ENCODE measurements at places on chromosomes 7 and 10.
A peak's percentile ranks its signal among the peaks of the same experiment; 100 is the strongest.

DNA sequence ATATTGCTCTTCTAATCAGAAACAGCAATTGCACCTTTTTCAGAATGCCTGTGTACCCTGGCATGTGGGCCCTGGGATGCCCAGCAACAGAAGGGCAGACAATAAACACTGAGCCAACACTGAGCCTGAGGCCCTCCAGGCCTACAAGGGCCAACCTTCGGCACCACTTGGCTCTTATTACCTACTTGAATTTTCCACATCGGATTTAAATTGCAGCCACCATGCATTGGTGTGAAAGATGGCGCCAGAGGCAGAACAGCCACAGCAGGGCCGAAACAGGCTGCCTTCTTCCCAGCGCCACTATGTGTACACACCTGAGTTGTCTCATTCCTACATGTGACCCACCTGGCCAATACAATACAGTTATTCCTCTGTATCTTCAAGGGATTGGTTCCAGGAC is 51.4 kb upstream of the EZH2 start:
- DNase-seq, result no peak

- no peak for DNase-seq
Measured at GRCh38 chr7:66700633-66701131, 39.9 kb upstream of the RABGEF1 start.

GRCh38 chr7:144049491-144049890 is 743 bp downstream of the OR2A5 start:
- no peak for DNase-seq

- no peak for DNase-seq
Measured at GRCh38 chr7:77309714-77310220, 106.4 kb downstream of the GSAP start.

DNA sequence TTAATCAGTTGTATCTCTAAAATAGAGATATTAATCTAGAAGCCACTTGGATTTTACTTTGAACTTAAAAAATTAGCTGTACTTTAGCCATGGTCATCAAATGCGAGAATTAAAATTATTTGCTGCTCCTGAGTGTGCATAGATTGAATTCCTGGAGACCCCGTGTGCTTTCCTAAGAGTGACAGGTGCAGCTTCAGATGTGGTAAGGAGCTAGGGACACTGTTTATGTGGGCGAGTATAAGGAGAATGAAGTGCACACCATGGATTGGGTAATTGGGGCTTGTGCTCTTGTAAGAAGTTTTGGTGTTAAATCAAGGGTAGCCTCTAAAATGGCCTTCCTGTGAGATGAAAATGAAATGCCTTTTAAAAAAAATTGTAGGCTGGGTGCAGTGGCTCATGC is 9.8 kb downstream of the PLCE1 start:
- no peak for DNase-seq

DNA sequence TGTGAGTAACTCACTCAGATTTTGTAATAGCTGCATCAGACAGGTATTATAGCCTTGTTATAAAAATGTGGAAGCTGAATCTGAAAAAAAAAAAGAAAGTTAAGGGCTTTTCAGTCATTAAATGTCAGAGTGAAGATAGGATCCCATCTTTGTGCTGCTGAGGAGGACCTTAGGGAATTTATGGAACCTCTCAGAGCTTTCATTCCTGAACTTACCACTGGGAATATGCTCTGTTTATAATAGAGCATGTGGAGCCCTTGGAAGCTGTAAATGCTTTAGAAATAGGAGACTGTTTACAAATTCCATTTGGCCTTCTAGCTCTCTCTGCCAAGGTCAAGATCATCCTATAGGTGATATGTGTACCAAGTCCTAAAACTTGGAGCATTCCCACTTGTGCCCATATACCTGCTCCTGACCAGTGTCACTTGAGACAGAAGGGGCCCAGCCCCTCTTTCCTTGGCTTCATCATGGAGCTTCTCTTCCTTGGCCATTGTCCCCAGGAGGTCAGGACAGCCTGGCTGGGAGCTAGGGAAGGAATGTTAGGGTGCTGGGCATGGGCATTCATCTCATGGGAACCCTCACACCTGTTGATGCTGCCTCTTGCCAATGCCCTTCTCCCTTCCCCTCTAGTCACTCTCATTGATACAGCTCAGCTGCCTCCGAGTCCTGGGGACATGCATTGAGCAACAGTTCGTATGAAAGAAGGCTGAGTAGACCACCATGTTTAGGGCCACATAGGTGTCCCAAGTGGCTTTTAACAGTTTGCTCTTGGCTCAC is 105.3 kb downstream of the LRRC18 start:
- no peak for DNase-seq

DNA sequence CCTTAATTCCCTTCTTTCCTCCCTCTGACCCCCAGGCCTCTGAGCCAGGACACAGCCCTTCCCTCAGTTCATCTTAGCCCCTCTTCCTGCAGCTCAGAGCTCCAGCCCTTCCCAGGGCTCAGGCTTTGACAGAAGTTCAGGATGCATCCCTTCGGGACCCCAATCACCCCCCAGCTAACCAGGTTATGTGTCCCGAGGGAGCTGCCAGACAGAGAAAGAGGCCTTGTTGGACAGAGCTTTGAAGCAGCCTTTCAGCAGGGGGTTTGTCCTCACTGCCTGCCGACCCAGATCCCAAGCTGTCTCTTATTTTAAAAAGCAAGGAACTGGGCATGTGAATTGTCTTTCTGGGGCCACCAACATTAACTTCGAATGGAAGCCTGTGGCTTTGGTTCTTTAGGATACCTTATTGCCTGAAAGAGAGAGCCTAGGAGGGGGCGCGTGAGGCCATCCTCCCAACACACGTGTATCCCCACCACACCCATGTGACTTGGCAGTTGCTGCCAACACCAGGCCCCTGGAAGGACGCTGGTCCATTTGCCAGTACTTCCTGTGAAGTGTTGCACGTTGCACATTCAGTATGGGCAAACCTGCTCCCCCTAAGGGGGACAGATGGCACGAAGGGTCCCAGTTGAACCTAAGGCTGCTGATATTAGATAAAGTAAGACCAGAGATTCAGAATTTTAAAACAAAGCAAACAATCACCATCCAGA is 858 bp downstream of the CCDC136 start:
- DNase-seq, result no peak

GRCh38 chr7:101391991-101392390 is 29.3 kb downstream of the COL26A1 start:
- no peak for DNase-seq

DNA sequence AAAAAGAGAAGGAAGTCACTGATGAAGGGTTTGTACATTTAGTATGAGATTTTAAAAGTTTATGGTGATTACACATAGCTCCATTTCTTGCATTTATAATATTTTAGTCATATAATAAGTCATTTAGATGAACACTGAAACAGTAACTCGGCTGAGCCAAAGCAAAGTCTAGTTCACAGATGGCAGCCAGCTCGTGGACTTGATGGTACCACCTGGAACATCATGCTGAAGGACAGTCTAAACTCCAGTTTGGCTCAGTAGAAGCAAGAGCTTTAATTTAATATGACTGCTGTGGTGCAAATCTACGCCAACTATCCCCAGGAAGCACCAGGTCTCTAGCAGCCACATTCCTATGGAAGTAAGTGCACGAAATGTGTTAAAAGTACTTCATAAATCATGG is 16.4 kb downstream of the SRI start:
- no peak for DNase-seq

- no peak for DNase-seq
Measured at GRCh38 chr10:125344573-125345171, 184.3 kb upstream of the CTBP2 start.

DNA sequence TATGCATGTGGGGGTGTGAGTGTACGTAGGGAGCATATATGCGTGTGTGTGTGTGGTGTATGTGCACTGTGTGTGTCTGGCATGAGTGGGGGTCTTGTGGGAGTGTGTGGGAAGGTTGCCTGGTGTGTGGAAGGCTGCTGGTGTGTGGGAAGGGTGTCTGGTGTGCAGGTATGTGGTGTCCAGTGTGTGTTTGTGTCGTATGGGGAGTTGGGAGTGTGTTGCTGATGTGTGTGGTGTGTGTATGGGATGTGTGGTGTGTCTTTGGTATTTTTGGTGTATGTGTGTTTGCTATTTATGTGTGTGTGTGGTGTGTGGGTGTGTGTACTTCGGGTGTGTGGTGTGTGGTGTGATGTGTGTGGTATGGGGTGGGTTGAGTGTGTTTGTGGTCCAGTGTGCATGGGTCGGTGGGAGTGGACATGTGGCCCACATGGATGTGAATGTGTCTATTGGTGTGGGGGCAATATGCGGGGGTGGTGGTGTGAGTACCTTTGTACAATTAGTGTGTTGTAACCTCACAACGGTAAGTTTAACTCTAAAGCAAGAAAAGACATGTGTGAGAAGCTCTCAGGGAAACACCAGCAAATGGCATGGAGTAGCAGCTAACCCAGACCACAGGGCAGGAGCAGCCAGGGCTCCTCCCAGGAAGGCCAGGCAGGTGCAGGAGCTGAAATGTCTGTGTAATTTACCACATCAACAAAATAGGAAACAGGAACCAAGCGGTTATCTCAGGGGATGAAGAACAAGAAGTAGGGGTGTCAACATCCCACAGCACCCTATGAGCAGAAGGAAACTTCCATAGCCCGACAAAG is 11.9 kb downstream of the ANTXRL start:
- no peak for DNase-seq

- DNase-seq, result peak; percentile 36
Measured at GRCh38 chr10:70381471-70382421, 679 bp downstream of the LRRC20 start.

- no peak for DNase-seq
Measured at GRCh38 chr10:63608511-63608910, 87.3 kb downstream of the REEP3 start.

GRCh38 chr7:39615350-39615975 is 7.9 kb upstream of the RALA start:
- DNase-seq, result no peak

DNA sequence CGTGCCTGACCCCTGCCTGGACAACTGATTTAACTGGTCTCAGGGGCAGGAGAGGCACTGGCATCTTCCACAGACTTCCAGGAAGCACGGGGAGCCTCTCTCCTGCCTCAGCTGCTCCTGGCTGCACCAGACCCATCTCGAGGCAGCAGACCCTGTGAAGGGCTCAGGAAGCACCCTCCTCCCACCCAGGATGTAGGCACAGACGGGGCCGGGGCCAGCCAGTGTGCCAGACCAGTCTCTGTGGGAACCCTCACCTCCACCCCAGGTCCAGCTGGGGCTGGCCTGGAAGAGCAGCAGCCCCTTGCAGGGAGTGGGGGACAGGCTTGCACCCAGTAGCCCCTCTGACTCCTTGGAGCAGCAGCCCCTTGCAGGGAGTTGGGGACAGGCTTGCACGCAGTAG is 56.3 kb downstream of the RASGEF1A start:
- no peak for DNase-seq

GRCh38 chr10:58771863-58772262 is 259.2 kb downstream of the BICC1 start:
- DNase-seq, result no peak

DNA sequence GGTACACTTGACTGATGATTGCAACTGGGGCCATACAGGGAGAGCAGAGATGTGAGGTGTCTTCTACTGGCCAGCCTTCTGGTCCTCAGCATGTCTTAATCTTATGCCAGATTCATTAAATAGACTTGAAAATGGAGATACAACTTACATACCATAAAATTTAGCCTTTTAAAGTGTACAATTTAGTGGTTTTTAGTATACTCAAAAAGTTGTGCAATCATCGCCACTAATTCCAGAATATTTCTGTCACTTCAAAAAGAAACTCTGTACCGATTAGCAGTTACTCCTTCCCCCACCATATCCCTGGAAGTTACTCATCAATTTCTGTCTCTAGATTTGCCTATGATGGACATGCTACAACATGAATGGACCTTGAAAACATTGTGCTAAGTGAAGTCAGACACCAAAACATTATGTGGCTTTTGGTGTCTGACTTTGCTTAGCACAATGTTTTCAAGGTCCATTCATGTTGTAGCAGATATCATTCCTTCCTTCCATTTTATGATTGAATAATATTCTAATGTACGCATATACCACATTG is 53.0 kb downstream of the SH2D4B start:
- DNase-seq, result no peak

- no peak for DNase-seq
Measured at GRCh38 chr10:132162590-132163277, 24.0 kb upstream of the DPYSL4 start.

DNA sequence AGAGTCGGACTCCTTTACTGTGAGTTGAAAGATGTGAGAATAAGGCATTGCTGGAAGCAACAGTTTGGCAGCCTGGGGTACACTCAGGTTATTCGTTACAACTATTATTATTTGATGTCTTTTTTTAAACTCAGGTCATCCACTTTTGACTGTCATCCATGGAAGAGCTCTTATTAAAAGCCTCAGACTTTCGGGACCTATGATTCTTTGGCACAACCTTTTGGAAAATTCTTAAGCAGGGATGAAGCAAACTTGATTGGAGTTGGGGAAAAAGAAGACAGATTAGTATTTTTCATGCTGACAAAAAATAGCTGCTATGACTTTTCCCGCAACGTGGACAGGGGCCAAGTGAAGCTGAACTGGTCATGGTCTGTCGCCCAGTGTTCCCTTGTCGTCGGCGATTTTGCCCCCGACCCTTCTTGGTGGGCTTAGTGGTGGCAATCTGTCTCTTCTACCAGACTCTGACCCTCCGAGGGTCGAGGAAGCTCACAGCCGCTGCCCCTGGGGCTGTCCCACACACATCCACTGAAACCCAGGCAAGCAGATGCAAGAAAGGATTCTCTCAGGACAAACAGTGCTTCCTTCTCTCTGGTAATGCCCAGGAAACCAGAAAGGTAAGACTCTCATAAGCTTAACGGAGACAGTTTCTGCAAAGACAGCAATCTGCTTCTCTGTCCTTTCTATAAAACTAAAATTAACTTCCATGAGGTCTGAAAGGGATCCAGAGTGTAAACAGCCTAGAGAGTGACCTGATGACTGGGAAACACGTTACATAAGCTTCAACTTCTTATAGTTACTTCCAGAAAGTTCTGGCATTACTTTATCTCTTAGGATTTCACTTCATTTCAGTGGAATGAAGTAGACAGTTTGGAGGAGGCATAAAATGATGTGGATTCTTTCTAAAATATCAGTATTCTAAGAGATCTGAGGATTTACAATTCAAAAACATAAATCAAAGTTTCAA is 1.0 kb downstream of the CPED1 start:
- no peak for DNase-seq

- DNase-seq, result no peak
Measured at GRCh38 chr10:23445591-23445990, 6.7 kb downstream of the OTUD1 start.

DNA sequence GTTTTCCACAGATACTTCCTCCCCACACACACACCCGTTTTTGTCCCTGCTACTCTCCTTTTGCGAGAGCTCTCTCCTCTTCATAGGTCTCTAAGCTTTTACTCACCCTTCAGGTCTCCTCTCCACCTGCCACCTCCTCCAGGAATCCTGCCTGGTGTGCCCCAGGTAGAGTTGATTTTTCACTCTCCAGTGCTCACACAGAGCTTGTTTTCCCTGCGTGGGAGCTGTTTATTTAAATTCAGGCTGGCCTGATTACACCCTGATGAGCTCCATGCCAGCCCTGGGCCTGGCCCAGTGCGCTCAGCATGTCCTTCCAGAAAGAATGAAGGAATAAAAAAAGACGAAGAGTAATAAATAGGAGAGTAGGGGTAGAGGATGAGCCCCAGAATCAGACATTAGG is 7.5 kb upstream of the CLDN4 start:
- DNase-seq, result no peak

DNA sequence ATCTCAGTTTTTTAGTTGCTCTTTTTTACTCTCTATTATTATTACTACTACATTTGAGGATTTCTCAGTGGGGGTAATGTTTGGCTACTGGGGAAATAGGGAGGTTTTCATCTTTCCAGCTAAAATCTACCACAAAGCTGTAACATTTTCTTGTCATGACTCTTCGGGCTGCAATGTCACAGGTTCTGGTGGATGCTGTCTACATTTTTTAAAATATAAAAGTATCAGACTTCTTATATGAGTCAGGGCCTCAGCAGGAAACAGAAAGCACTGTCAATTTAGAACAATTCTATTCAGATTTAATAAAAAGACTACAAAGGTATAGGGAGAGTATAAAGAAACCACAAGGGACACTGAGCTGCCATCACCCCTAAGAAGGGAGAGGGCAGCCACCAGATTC is 61.6 kb downstream of the DNAJC12 start:
- no peak for DNase-seq
